ENCODE measurements at places on chromosomes 13 and 19.

GRCh38 chr13:111561091-111561781 lies 240.8 kb downstream of the TEX29 start:
- no peak for DNase-seq

GRCh38 chr13:111968336-111969010 lies 98.5 kb upstream of the SOX1 start:
- no peak for DNase-seq

- no peak for DNase-seq
Measured at GRCh38 chr13:43767341-43767931, 19.3 kb downstream of the ENOX1 start.

- peak; percentile 40 for DNase-seq
Measured at GRCh38 chr13:72849571-72849970, 67.6 kb downstream of the PIBF1 start.

GRCh38 chr19:19444681-19445155 lies 39.2 kb downstream of the GATAD2A start:
- DNase-seq = no peak
